Tibial nerve (tissue), 4 donors: ENCODE measurements at places on chromosomes 1 and 21. TPM values are rescaled to one million over a fixed set of nuclear protein-coding genes. Genes with fewer than 3 reads are reported as not detected.

Gene VWA5B1
- not detected for total RNA-seq

Gene STX12
- 65.7 TPM for total RNA-seq

Gene OR2L13
- total RNA-seq, result 0.87 TPM

DNA sequence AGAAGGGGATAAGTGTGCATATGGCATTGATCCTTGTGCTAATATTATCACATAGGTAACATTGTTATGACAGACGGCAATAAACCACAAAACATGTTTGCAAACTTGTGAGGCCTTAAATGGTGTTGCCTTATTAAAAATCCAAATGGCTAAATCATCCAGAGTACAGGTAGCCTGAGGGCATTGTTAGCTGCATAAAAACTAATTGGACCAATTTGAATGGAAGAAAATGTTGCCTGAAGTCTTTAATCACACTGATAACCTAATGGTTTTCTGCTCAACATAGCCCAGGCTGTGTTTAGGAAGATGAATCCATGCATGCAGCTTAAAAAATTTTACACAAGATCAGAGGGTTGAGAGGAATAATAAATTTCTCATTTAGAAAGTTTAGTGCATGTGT lies 19.4 kb upstream of the LRRC53 start:
- no peak for DNase-seq

DNA sequence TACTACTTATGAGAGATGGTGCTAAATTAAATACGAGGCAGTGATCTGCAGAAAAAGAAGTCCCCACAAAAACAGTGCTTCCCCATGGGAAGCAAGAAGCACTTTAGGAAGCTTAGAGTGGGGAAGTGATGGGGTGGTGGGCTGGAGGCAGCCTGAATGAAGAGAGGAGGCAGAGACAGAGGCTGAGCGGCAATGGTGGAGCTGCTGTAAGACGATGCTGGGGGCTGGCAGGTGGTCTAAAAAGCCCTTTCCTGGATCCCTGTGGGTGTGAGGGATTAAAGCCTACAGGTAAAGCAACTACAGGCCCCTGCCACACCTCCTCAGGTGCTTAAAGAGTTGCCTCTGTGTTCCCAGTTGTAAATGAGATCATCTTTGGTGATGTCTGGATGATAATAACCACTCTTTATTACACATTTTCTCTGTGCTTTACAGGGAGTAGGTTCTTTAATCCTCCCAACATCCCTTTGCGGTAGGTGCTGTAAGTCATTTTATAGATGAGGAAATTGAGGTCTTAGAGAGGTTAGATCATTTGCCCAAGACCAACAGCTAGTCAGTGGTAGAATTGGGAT lies 39.2 kb downstream of the CNN3 start:
- DNase-seq, result no peak

DNA sequence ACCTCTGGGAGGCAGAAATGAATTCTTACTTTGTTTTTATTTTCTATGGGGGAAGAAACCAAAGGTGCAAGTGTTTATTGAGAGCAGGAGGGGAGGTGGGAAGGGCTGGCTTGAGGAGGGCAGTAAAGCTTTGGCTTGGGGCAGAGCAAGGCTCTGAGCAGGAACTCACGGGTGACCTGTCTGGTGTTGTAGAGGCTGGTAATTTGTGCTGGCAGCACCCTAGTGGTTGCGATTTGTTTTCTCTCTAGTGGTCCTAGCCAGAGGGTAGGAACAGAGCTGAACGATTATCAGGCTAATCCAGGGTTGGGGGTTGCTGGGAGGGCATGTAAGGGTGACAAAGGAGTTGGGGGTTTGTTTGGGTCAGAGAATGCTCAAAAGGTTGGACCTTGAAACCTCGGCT lies 16.6 kb downstream of the TMCC2 start:
- no peak for DNase-seq

DNA sequence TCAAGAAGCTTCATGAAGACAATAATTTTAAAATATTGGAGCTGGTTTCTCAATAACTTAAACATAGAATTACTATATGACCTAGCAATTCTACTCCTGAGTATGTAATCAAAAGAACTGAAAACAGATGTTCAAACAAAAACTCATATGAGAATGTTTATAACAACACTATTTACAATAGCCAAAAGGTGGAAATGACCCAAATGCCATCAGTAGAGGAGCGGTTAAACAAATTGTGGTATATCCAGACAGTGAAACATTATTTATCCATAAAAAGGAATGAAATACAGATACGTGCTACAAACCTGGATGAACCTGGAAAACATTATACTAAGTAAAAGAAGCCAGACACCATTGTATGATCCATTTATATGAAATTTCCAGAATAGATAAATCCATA lies 62.8 kb upstream of the UBE2U start:
- DNase-seq, result no peak

DNA sequence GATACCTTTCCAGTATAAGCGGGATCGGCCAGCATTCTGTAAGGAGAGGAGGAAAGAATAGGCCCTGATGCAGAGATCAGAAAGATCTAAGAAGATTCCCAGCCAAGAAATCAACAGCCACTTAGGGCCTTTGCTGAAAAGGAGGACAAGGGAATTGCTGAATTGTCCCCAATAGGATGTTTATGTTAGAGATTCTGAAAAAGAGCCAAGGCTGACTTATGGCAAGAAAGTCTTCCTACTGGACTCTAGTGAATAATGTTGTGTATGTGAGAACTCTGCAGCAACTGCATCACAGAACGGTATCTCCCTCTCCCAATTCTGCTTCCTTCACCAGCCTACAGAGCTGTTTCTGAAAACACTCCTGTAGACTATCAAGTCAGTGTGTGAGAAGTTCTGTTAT lies 298.0 kb upstream of the CXADR start:
- DNase-seq, result no peak
